HS-5 (cell line): ENCODE measurements at places on chromosomes 4 and X.
A peak's percentile ranks its signal among the peaks of the same experiment; 100 is the strongest.

GRCh38 chr4:147096667-147097604 is 151.3 kb upstream of the TTC29 start:
- DNase-seq, result peak; percentile 39

- DNase-seq, result no peak
These were observed 488.6 kb downstream of the KCTD8 start for GRCh38 chr4:43959976-43960375.

GRCh38 chrX:130280901-130281300 is 12.2 kb upstream of the ZNF280C start:
- no peak for DNase-seq

DNA sequence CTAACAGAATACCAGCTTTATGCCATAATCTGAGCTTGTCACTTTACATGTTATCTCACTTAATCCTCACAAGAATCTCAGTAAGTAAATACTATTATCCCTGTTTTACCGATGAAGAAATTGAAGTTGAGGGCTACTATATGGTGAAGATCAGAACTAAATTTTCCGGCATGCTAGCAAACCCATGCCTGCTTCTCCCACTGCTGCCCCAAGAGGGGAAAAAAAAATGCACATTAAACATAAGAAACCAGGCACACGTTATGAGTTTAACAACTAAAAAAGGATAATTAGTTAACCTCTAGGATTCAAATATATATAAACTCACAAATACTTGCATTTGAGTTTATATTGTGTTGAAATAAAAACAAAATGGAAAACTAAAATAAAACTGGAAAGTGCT is 10.8 kb downstream of the SLC10A7 start:
- no peak for DNase-seq

DNA sequence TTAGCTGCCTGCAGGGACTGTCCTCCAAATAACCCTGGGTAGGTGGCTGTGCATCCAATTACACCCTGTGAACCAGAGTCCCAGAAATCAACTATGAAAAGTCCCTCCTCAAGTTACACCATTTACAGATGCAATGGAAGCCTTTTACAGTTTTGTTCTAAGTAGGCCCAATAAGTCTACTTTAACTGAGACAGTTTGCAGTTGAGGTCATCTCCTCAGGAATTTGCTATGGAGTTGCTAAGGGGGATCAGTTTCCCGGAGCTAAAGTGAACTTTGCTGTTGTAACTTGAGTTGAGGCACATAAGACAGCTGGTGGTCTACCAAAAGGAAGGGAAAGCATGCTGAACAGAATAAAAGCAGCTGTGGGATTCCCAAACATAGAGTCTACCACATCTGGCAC is 121.6 kb upstream of the STK26 start:
- DNase-seq, result no peak

GRCh38 chrX:56791456-56791855 is 62.4 kb downstream of the NBDY start:
- no peak for DNase-seq

GRCh38 chrX:71100581-71101505 is 5.2 kb downstream of the FOXO4 start:
- DNase-seq, result no peak

DNA sequence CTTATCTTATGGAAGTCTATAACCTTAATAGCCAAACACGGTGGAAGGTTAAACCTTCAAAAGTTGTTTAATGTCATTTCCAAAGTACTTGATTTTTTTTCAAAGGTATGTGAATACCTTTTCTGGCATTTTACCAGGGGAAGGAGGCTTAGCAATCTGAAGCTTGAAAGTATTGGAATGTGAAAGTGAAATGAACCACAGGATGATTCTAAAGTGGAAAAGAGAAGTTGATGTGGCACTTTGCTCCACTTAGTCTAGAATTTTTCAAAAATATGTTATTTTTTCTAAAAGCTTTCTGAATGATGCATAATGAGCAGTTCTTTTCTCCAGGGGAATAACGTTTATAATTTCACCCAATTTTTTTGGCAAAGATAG is 19.2 kb downstream of the PI4K2B start:
- no peak for DNase-seq

GRCh38 chrX:40694802-40695201 is 40.5 kb downstream of the MED14 start:
- no peak for DNase-seq

GRCh38 chr4:165700855-165701254 is 172.2 kb upstream of the TLL1 start:
- no peak for DNase-seq
